Stimulated activated CD8-positive, alpha-beta memory T cell treated with anti-CD3 and anti-CD28 coated beads, Interleukin-15, amount 100 ng/mL, for 48 hours (primary cell): ENCODE measurements at places on chromosomes 2 and 18.

- DNase-seq, result no peak
Observed at GRCh38 chr2:70906439-70907005, 29.2 kb upstream of the ATP6V1B1 start.

DNA sequence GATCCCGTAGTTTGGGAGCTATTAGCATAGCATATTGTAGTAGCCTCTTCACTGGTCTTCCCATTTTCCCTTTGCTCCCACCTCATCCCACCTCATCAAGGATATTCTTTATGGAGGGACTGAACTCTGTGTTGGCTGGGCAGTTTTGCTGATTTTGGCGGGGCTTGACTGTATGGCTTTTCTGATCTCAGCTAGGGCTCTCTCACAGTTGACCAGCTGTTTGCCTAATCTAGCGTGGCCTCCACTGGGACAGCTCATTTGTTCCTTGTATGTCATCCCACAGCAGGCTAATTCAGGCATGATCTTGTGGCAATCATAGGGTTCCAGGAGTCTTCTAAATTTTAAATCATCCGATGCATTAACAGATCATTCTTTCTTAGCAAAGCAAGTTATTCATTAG is 30.2 kb upstream of the MTX2 start:
- DNase-seq, result no peak

DNA sequence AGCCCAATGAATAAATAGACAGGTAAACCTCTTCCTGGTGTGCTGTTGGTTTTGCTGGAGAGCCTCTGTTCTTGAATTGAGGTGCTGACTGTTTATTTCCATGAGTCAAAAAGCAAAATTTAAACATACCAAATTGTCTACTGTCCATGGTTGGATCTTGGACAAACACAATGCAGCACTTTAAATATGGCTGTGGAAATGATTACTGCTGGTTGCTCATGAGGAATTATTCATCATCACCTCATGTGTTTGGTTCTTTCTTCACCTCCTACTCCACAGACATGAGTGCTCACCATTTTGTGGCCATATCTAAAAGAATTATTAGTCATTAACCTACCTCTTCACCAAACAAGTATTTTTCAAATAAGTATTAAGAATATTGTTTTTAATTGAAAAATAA is 85.3 kb upstream of the GALNT5 start:
- no peak for DNase-seq

- DNase-seq, result no peak
Observed at GRCh38 chr2:212548455-212548819, 9.8 kb upstream of the ERBB4 start.

DNA sequence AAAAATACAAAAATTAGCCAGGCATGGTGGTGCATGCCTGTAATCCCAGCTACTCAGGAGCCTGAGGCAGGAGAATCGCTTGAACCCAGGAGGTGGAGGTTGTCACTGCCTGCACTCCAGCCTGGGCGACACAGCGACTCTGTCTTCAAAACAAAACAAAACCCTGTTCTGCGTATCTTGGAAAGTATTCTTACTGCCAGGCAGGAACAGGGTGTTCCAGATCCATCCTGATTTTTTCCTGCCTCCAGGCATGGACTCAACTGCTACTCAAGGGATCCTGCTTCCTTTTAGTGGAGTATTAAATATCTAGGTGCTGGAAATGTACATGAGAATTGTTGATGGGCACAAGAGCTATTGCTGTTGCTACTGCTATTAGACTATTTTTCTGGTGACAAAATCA is 12.3 kb downstream of the HSPD1 start:
- DNase-seq, result no peak

GRCh38 chr2:212195626-212196025 is 343.0 kb downstream of the ERBB4 start:
- no peak for DNase-seq

GRCh38 chr2:99403524-99403923 is 66.3 kb downstream of the EIF5B start:
- no peak for DNase-seq

DNA sequence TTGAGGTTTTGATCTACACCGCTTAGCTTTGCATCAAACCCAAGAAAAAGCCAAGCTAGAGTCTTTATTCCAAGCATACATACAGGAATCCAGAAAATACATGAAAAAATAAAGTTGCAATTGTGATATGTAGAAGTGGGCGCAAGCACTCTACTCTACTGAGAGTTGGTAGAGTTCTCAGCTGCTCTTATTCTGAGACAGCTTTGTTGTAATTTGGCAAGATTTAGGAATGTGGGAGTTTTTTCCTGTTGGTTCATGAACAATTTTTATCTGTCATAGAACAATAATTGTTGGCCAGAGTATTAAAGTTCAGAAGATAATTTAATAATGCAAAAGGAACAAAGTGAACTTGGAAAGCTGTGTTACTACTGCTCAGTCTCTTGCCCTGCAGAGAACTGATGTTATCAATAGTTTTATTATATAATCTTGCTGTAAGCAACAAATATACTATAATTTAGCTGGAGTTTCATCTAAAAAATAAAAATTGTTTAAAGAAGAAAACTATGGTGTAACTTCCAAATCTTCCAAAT is 302.0 kb upstream of the RND3 start:
- DNase-seq, result no peak

GRCh38 chr18:36348971-36349417 is 51.5 kb downstream of the FHOD3 start:
- DNase-seq, result no peak

GRCh38 chr2:74010087-74010541 is 25.4 kb downstream of the TET3 start:
- DNase-seq, result no peak

- DNase-seq, result no peak
Observed at GRCh38 chr2:19140463-19141208, 217.8 kb downstream of the OSR1 start.

DNA sequence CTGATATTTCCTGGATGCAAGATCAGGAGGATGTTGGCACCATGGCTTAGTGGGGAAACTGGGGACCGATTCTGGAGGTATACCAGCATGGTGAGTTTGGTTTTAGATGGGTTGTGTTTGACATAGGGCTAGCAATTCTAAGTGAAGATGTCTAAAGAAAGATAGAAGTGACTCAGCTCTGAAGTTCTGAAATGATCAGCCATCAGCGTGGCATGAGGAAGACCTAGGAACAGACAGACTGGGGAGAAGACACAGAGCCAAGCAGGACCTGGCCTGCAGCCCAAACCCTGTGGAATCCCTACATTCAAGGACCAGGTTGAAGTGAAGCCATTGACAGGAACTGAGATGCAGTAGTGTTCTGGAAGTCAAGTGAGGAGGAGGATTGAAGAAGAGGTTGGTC is 39.8 kb downstream of the HRH4 start:
- DNase-seq, result no peak

- no peak for DNase-seq
Observed at GRCh38 chr2:33013684-33014110, 66.9 kb downstream of the LTBP1 start.

DNA sequence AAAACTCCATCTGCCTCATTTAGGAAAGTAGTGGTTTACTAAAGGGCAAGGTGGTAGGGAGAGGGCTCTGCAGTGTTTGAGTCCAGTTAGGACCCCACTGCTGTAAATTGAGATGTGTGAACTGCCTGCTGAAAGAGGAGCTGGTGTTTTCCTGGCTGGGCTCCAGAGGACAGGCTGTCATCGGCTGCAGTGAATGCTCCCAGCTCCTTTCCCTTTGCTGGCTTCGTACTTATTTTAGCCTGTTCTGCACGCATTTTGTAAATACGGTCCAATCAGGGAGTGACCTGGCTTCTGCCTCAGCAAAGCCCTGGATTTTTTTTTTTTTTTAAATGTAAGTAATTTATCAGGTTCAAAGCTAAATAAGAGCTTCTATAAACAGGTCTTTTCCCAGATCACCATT is 37.5 kb downstream of the SLC4A3 start:
- no peak for DNase-seq

- DNase-seq, result no peak
Observed at GRCh38 chr18:36211612-36212065, 24.3 kb downstream of the MOCOS start.

GRCh38 chr2:15337996-15338666 is 223.0 kb downstream of the NBAS start:
- DNase-seq, result no peak

DNA sequence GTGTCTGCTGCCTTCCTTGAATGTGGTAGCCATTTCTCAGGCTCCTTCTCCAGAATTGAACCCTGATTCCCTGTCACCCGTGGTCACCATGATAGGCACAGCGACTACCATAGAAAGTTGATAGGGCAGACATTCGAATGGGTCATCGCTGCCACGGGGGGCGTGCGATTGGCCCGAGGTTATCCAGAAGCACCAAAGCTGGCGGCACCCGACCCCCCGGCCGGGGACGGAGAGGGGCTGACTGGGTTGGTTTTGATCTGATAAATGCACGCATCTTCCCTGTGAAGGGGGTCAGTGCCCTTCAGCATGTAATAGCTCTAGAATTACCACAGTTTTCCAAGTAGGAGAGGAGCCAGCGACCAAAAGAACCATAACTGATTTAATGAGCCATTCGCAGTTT is 94.0 kb upstream of the ANKRD30BL start:
- no peak for DNase-seq

DNA sequence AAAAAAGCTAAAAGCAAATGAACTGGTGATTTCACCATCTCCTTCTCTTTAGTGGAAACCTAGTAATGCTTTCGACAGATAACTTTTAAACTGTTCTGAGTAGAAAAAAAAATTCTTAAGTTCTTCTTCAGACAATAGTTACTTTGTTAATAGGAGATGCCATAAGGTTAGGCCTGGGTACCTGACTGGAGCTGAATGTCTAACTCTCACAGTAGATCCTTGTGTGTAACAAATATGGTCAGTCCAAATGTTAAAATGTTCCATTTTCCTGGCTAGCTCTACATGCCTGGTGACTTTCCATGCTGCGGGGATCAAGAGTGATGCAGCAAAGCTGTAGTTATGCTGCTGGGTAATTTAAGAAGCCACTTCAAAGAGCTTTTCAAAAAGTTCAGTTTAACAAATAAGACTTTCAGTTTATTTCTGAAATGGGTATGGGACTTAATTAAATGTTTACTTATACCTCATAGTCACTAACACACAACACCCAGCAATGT is 264.0 kb upstream of the SESTD1 start:
- no peak for DNase-seq

- no peak for DNase-seq
Observed at GRCh38 chr2:67463810-67464209, 66.7 kb downstream of the ETAA1 start.

DNA sequence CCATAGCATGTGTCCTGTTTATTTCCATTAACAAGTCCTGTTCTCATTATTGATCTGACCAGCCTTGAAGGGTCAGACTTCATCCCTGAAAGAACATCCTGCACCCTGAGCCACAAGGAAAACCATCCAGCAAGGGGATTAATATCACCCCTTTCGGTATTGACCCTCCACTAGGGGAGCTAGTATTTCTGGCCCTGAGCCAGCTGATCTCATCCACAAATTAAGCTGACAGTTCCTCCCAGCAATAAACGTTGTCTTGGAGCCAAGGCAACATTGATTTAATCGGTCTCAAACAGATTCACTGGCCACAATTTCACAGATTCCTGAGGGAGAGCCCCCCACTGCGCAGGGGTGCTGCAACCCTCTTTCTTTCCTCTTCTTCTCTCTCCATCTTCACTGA is 353.1 kb upstream of the FANCL start:
- DNase-seq, result no peak

GRCh38 chr2:230830428-230830827 is 34.3 kb upstream of the ITM2C start:
- no peak for DNase-seq

DNA sequence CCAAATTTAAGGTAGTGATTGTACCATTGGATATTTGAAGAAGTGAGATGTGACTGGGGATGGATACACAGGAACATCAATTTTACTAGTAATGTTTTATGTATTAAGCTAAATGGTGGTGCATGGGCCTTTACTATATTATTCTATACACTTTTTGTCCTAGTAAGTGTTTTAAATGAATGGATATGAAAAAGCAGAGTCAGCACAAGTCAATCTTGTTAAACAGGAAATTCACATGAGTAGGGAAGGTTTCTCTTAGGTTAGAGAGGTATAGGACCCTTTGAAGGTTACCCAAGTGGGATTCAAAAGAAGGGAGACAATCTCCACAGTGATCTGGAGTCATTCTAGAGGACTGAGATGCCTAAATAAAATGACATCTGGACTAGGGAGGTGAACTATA is 71.8 kb upstream of the NCKAP5 start:
- no peak for DNase-seq

- DNase-seq, result no peak
Observed at GRCh38 chr2:168181825-168182224, 65.6 kb downstream of the STK39 start.

DNA sequence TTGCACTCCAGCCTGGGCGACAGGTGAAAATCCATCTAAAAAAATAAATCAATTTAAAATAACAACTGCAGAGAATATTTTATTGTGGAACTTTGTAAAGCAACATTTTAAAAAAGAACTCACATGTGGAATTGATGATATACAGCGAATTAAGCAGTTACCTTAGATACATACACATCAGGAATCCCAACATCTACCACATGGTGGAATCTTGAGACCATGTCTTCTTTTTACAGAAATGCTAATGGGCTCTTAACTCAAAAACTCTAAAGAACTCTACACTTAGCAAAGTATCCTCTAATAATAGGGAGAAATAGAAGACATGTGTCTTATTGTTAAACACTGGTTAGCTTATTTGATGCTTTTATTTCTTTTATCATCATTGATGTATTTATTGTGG is 373.6 kb downstream of the CDH7 start:
- DNase-seq, result no peak

- DNase-seq, result no peak
Observed at GRCh38 chr18:58051765-58052460, 7.9 kb downstream of the NEDD4L start.

GRCh38 chr2:170394641-170395387 is 216.9 kb downstream of the MYO3B start:
- no peak for DNase-seq

GRCh38 chr18:75810961-75811551 is 383.6 kb upstream of the SMIM21 start:
- no peak for DNase-seq

DNA sequence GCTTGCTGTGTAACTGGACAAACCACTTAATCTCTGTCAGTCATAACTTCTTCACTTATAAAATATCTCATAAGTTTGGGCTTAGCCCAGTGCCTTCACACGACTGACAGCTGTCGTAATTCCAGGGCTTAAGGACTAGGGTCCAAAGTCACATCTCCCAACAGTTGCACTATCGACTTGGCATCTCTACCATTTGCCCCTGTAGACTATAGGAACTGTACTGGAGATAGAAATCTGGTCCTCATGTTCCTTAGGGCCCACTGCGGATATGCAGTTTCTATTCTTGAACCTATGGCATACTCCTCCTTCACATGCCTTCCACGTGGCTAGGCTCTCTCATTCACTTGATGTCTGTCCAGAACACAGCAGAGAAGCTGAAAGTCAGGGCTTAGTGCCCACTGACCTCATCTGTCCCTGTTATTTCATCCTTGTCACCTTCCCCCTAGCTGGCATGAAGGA is 2.7 kb downstream of the ABHD1 start:
- no peak for DNase-seq

- no peak for DNase-seq
Observed at GRCh38 chr2:30185178-30185577, 38.4 kb downstream of the YPEL5 start.

- no peak for DNase-seq
Observed at GRCh38 chr2:159738509-159739390, 26.4 kb downstream of the MARCHF7 start.
